Fibroblast of skin of scalp (primary cell): ENCODE measurements at places on chromosomes 3 and 15.
A peak's percentile ranks its signal among the peaks of the same experiment; 100 is the strongest.

DNA sequence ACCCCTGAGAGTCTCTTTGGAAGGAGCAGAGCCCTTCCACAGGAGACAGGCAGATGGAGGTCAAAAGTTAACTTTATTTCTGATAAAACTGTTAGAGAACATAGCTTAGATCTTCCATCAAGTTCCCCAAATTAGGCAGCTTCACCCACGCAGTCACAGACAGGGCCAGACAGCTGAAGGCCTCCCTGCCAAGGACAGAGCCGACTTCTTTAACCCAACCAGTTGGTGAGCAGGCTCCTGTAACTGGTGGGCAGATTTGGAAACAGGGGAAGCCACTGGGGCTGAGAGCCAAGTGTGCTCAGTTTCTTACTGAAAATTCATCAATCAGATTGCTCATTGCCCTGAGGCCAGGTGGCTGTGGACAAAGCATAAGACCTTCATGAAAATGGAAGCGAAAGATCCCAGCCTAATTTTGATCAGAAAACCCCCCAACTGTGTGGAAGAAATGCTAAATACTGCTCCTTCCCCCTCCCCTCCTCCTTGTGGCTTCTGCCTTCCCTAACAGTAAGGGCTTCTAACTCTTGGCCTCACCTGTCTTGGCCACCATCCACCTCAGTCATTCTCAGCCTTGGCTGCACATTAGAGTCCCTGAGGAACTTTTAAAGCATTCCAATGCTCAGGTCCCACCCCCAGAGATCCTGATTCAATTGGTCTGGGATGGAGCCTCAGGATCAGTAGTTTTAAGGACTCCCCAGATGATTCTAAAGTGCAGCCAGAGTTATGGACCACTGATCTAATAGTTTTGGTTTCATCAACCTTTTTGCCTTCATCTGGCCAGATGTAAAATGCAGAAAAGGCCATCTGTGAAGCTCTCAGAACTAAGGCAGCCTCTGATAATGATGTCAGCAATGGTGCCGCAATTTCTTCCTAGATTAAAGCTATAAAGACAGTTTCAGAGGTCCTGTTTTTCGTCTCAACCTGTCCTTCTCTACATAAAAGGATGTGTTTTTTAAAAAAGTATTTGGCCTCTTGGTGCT lies 11.5 kb downstream of the CLRN1 start:
- DNase-seq: no peak

DNA sequence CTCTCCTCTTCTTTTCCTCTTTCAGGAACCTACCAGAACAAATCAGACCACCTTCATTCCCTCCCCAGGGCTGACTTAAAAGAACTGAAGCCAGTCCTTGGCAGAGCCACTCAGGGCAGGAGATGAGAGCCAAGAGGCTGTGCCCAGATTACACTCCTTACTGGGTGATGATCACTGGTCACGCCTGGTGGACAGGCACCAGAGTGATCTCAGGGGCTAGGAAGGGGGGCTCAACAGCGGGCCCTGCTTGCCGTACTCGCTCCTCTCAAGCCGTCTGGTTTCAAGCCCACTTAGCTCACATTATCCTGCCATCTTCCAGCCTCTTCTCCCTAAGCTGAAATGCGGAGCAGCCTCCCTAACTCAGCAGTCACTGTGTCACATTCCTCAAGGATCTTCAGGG lies 1.7 kb upstream of the FAH start:
- DNase-seq: no peak

DNA sequence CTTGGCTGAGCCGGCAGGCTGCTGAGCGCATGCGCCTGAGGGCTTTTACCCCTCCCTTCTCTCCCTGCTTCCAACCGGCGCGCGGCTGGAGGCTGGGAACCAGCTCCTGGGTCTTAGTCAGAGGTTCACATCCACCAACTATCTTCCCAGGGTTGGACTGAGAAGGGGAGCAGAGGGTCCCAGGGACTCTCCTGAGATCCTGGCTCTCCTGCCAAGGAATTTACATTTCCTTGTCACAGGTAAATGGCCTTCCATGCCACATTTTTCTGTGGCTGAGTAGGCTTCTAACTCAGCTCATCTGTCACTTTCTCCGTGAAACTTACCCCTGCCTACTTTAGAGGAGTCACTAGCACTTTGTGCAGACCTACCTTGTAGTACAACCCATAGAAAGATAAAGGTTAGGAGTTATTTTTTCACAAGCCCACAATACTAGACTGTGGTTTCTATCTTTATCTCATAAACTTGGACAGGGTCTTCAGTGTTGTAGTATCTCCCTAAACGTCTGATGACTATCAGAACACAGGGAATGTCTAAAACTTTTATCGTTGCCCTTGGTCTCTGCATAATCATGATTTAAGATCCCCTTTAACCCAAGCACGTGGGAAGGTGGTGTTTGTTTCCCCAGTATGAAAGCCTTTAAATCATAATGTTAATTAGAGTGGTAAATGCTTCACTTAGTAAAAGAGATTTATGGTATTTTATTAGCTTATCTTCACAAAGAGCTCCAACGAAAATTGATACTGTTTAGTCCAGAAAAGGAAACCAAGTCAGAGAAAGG lies 638 bp upstream of the TBC1D5 start:
- DNase-seq: no peak

DNA sequence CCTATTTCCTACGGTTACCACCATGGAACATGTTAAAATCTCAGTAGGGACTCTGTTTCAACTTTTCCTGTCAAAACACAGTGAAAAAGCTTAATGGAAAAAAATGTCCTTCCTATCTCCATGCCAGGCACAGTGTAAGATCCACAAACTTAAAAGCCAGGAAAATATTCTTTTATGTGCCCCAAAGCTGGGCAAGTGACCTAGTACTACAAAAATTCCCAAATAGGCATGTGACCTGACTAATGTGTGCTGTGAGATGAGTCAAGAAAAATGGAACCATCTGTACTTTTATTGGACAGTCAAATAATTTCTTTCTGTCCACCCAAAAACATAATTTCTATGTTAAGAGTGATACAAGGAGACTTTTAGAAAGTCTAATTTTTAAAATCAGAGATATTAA lies 406.0 kb downstream of the ZBTB20 start:
- DNase-seq: peak; percentile 30

DNA sequence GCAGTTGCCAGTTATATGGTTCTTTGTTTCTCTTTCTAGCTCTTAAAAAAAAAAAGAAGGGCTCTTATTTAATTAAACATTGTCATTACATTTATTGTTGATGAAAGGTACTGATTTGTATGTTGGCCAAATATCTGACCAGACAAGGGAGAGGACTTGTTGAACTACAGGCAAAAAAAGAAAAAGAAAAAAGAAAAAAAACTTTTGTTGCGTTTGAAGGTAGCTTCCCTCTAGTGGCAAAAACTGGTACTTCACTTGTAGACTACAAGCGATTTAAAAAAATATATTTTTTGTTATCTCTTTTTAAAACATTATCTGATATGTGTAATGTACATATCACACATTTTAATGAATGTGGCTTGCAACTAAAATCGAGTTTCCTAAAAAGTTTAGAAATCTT lies 280.6 kb downstream of the ROBO2 start:
- peak; percentile 40 for DNase-seq

- DNase-seq: peak; percentile 55
These were observed 57.2 kb downstream of the WWTR1 start for GRCh38 chr3:149600634-149601033.

DNA sequence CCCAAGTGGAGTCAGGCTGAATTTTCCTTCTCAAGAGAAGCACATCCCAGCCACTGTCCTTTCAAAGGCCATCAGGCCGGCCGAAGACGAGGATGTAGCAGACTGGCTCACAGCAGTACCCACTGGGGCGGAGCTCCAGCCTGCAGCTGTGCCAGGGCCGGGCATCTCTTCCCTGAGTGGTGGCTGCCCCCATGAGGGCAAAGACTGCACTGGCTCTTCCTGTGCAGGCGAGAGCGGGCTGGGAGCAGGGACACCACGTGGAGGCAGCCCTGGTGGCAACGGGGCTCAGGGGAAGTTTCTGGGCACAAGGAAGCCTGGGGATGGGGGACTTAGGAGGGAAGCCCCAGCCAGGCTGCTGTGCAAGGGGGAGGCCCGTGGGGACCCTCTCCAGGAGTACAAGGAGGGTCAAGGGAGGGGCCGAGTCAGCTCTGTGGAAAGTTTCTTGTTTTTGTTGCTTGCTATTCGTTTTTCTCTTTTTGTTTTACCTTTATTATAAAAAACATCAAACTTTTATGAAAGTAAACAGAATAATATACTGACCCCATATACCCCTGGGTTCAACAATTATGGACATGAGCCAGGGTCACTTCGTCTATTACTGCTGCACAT lies 66.1 kb downstream of the RPN1 start:
- DNase-seq: peak; percentile 75

DNA sequence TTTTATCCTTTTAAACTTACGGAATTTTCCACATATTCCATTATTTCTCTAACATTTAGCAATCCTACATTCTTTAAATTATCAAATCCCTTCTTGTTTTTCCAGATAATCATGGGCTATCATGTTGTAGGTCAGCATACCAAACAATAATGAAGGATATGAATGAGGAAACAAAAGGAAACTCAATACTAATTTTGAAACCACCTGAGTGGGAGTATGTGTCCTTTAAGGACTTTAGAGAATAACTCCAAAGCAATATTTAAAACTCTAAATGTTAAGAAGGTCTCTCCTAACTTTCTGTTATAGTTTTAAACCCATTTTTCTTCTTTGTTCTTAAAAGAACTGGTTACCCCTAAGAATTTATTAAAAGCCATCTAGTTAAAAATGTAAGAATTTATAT lies 43.0 kb downstream of the TP53BP1 start:
- DNase-seq: no peak

DNA sequence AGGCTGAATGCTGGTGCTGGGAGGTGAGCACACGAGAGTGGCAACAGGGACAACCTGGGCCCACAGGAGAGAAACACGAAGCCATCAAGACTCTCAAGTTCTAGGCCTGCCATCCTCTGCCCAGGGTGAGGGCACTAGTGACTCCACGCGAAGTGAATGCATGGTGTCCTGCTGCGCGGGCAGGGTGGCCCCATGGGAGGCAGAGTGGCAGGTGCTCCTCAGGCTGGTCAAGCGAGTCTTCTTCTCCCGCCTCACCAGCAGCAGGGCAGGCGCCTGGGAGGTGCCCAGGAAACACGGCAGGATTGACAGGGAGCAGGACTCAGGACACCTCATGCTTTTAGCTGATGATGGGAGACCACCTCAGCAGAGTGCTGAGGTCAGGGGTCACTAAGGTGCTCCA lies 26.9 kb downstream of the STIMATE start:
- no peak for DNase-seq

GRCh38 chr15:90086868-90087268 lies 15.4 kb downstream of the IDH2 start:
- DNase-seq: peak; percentile 34

DNA sequence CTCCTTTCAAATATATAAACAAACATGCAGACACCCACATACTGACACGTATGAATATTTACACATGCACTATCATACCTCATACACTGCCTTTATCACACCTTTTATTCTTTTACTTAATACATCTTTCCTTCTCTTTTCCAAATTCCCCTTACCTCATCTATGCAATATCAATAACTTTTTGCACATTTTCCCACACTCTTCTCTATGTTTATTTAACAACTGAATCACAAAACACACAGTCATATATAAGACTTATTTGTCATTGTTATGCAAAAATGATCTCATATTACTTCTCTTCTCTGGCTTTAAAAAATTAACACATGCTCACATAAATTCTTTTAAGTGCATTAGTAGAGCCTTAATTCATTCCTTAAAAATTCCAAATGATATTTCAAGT lies 461.4 kb downstream of the DIPK2A start:
- DNase-seq: no peak

DNA sequence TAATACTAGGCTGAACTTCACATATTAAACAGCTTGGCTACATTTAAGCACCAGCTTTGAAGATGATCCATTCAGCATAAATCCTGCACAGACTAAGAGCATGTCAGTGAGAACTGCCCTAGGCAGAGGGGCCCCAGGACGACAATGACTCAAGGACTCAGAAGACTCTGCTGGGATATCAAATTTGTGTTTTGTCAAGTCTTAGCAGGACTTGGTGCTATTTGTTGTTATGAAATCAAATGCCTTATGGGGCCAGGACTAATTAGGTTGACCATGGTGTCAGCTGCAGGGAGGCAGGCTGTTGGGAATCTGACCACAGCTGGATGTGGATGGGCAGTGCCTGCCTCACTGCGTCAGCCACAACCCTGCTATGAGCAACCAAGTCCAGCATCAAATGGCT lies 91.8 kb downstream of the RYR3 start:
- no peak for DNase-seq

GRCh38 chr3:27324686-27325085 lies 44.5 kb downstream of the NEK10 start:
- DNase-seq: no peak

GRCh38 chr3:111652492-111653180 lies 57.5 kb upstream of the ZBED2 start:
- DNase-seq: no peak
